NCI-H2029 (cell line): ENCODE measurements at places on chromosomes 3 and 15.
A peak's percentile ranks its signal among the peaks of the same experiment; 100 is the strongest.

GRCh38 chr3:12308517-12308916 lies 19.6 kb downstream of the PPARG start:
- DNase-seq, result no peak

DNA sequence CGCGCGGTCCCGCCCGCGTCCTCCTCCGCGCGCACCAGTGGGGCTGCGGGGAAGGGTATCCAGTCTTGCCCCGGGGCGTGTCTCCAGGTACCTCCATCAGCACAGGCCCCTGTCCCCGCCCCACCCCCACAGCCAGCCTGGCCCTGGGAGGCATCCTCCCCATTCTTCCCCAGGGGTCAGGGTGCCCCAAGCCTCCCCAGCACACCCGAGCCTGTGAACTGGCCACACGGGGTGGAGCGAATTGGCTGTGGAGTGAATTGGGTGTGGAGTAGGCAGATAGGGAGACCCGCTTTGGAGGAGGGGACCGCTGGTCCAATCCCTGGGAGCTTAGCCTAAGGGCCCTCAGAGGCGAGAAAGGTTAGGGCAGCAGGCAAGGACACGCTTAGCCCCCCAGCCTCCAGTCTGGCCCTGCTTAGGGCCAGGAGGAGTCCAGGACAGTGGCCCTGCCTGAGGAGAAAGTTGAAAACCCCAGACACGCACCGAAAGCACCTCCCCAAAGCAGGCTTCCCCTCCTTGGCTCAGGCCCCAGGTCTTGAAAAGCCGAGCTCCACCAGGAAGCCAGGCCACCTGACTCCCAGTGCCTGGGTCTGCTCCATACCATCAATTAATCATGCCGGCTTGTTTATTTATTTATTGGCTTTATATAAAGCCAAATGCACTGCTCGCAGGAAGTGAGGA lies 107.7 kb upstream of the SLC6A11 start:
- no peak for DNase-seq

DNA sequence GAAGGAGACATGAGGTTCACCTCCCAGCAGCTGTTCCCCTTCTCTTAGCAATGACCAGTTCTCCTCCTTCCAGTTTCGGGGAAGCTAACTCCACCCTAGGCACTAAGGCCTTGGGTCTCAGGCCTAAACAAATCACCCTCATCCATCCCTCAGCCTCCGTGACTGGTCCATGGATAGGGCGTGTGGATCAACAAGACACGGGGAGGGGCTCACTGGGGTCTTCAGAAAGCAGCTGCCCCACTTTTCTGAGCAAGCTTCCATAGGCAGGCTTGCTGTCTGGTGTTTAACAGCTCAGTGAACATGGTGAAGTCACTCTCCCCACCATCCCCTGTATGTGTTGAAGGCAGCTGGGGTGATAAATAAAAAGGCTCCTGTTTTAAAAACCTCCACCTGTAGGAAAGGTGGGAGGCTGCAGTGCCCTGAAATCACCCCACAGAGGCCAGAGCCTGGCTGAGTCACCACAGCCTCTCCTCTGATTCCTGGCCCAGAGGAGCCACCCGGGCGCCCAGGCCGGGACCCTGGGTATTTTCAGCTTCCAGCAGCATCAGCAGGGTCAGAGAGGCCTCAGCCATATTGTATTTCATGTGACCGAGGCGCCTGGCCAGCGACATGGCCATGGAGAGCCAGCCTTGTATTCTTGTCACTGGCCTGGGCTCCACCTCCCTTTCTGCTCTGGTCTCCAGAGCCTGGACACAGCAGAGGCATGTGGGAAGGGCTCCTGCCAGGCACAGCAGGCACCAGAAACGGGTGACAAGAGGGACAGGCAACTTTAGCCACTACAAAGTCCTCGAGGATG lies 60.3 kb upstream of the HERC1 start:
- DNase-seq, result no peak

DNA sequence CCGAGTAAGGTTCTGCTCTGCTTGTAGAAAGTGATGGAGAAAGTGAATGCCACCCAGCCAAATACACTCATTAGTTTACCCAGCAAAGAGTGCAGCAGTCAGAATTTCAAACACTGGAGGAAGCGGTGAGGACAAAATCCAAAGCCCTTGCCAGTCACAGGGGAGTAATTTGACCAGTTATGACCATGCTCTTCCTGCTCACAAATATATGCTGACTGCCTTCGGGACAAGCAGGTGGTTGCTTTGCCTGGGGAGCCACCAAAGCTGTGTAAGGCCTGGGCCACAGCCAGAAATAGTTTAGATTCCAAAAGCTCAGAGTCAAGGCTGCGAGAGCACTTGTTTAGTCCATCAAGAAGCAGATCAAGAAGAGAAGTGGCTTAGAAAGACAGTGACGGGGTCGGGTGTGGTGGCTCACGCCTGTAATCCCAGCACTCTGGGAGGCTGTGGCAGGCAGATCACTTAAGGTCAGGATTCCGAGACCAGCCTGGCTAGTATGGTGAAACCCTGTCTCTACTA lies 51.0 kb upstream of the ATP13A3 start:
- peak; percentile 66 for DNase-seq

DNA sequence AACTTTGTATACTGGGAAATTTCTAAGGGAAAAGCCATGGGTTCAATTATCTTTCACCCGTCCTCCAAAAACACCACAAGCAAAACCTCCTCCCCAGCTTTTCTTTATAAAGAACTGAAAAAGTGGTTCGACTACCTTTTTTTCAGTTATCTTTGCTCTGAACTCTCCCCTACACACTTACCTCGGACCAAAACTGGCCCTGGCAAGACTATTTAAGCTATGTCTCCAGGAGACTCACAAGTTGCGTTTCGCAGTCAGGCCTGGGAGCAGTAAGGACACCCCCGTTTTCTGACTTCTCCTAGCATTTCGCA lies 645 bp downstream of the COPS2 start:
- no peak for DNase-seq

- DNase-seq, result no peak
Measured at GRCh38 chr3:12442654-12443501, 41.4 kb upstream of the TSEN2 start.

DNA sequence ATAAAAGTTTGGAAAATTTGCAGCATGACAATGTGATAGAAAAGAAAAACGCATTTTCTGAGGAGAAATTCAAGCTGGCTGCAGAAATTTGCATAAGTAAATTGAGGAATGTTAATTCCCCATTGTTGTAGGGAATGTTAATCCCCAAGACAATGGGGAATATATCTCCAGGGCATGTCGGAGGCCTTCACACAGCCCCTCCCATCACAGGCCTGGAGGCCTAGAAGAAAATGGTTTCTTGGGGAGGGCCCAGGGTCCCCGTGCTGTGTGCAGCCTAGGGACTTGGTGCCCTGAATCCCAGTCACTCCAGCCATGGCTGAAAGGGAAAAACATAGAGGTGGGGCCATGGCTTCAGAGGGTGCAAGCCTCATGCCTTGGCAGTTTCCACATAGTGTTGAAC lies 101.1 kb downstream of the BOC start:
- no peak for DNase-seq

- DNase-seq, result peak; percentile 87
Measured at GRCh38 chr3:66442254-66443117, 58.3 kb downstream of the LRIG1 start.

GRCh38 chr3:191399918-191400317 lies 61.0 kb upstream of the PYDC2 start:
- DNase-seq, result no peak

GRCh38 chr15:74130155-74130848 lies at the start of gene ISLR2:
Gene ISLR2, plus strand, starts transcription at chr15:74130586. Its CDS starts 2,169 bp downstream, at chr15:74132755.
- DNase-seq, result no peak

GRCh38 chr3:37400945-37401344 lies 226.6 kb upstream of the LRRFIP2 start:
- no peak for DNase-seq

DNA sequence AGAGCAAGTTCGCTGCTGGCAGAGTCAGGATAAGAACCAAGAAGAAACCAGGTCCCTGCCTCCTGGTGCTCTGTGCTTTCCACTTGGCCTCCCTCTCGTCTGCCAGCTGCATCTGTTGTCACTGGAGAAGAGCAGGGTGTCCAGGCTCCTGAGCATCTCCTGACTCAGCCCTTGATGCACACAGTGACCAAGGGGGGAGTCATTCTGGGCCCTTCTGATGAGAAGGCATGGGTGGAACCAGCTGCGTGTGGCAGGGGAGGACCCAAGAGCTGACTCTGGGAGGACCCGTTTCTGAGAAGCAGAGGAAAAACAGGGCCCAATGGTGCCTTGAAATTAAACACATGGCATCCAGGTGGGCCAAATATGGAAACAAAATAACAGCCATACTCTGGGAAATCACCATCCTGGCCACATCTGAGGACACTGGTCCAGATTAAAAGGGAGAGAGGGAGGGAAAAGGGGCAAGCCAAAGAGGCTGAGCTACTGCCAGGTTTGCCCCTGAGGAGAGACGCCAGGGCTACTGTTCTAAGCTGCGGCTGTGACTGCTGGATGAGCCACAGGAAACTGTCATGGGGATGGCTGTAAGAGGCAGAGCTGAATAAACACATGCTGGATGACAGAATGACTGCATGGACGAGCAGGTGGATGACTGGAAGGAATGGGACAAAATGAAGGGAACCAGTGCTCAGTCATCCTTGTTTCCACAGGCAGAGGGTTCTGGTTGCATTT lies 58.1 kb upstream of the CA12 start:
- peak; percentile 30 for DNase-seq

- no peak for DNase-seq
Measured at GRCh38 chr3:175355801-175356335, 496.7 kb downstream of the NAALADL2 start.

- DNase-seq, result no peak
Measured at GRCh38 chr15:39595338-39596221, 14.7 kb downstream of the THBS1 start.

DNA sequence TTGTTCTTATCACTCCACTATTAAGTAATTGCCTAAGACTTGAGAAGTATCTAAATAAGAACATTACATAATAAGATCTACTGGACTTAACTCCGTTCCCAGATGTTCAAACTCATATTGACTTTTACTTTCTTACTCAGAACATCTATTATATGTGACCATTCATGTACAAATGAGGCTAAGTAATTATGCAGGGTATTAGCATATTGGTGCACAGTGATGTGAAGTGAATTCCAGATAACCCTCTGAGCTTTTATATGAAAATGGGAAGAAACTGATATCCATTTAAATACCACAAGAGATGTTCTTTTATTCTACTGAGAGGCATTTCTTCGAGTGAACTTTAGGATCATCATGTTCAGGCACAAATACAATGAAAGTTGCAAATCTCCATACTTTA lies 135.7 kb downstream of the ZPLD1 start:
- no peak for DNase-seq

DNA sequence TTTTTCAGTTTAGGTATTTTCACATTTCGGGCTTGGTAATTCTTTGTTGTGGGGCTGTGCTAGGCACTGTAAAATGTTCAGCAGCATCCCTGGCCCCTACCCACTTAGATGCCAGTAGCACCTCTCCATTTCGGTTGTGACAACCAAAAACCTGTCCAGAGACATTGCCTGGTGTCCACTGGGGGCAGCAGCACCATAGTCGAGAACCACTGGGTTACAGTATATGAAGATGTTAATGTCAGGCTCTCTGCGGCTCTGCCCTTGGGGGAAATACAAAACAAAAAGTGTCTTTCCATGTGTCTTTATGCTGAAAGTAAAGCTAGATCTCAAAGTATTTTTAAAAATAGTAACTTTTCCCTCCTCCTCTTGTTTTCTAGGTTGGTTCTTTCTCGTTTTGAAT lies 177.2 kb downstream of the ITPR1 start:
- DNase-seq, result no peak

- no peak for DNase-seq
Measured at GRCh38 chr15:47398132-47398531, 319.2 kb upstream of the SEMA6D start.

DNA sequence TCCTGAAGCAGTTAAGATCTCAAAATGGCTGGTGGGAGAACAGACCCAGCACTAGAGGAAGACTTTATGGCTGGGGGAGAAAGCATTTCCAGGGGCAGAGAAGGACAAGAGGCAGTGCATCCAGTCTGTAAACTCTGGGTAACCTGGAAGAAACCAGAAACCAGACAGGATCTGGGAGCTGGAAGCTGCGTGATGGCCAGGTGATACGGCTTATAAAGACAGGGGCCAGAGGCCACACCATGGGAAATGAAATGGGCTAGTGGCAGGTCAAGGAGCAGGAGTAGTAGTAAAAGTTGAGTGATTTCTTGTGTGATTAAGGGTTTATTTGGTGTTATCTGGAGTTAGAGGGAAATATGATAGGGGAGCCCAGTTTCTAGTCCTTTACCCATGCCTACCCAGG lies 144.7 kb upstream of the ARRDC4 start:
- no peak for DNase-seq

DNA sequence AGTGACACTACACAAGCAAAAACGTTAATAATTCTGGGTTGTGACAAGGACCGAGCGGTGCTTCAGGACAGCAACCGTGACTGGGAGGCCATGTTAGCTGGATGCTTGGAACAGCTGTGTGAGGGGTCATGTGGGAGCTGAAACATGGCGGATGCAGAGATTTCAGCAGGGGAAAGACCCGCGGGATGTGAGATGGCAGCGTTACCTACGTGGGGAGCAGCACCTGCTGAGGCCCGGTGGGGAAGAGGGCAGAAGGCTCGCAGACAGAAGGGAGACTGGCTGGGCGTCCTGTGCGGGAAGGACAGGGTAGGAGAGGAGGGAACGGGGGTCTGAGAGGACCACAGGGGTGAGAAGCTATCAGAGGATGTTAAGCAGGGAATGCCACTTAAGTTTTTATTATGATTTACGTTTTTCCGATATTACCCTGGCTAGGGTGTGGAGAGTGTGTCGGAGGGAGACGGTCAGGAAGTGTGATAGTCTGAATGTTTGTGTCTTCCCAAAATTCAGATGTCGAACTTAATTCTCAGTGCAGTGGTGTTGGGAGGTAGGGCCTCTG lies 228.8 kb upstream of the LYSMD4 start:
- no peak for DNase-seq

GRCh38 chr15:98581715-98582114 lies 66.6 kb upstream of the IGF1R start:
- no peak for DNase-seq

DNA sequence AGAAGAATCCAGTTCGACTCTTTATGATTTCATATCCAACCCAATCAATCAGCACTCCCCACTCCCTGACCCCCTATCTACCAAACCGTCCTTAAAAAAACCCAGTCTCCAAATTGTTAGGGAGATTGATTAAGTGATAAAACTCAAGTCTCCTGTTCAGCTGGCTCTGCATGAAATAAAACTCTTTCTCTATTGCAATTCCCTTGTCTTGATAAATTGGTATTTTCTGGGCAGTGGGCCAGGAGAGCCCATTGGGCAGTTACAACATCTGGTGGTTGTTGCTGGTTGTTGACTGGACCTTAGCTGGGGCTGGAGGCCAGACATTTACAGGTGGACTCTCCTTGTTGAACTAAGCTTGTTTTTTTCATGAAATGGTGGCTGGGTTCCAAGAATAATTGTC lies 642.3 kb downstream of the ROBO2 start:
- DNase-seq, result no peak

- DNase-seq, result no peak
Measured at GRCh38 chr15:41583795-41584194, 24.8 kb downstream of the TYRO3 start.
